GM20000 (cell line): ENCODE measurements at places on chromosomes 16 and 17.
A peak's percentile ranks its signal among the peaks of the same experiment; 100 is the strongest.

DNA sequence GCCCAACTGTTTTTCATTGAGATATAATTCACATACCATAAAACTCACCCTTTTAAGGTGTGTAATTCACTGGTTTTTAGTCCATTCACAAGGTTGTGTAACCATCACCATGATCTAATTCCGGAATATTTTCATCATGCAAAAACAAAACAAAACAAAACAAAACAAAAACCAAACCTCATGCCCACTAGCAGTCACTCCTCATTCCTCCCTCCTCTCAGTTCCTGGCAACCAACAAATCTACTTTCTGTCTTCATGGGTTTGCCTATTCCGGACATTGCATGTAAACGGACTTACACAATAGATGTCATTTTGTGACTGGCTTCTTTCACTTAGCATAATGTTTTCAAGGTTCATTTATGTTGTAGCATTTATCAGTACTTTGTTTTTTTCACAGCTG is 4.5 kb upstream of the NOD2 start:
- no peak for DNase-seq

GRCh38 chr16:49108611-49109010 is 173.0 kb downstream of the CBLN1 start:
- DNase-seq = no peak

DNA sequence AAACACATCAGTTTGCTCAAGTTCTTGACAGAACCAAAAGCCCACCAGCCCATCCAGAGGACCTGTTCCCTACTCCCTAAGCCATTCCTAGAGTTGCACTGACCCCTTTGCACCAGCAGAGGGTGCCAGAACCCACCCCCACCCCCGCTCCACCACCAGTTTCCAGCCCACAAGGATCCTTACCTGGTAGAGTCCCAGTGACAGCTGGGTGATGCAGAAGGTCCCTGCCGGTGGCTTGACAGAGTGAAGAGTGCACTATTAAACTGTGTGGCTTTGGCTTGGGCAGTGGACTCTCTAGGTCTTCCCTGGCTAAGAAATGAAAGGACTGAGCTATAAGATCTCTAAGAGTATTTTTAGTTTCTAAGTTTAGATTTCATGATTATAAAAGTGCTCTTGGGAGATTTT is 73.3 kb upstream of the MTMR4 start:
- DNase-seq = peak; percentile 77

GRCh38 chr17:17525311-17525710 is 29.1 kb upstream of the RASD1 start:
- DNase-seq = no peak

GRCh38 chr17:79754370-79754769 is 23.6 kb upstream of the CBX2 start:
- no peak for DNase-seq

DNA sequence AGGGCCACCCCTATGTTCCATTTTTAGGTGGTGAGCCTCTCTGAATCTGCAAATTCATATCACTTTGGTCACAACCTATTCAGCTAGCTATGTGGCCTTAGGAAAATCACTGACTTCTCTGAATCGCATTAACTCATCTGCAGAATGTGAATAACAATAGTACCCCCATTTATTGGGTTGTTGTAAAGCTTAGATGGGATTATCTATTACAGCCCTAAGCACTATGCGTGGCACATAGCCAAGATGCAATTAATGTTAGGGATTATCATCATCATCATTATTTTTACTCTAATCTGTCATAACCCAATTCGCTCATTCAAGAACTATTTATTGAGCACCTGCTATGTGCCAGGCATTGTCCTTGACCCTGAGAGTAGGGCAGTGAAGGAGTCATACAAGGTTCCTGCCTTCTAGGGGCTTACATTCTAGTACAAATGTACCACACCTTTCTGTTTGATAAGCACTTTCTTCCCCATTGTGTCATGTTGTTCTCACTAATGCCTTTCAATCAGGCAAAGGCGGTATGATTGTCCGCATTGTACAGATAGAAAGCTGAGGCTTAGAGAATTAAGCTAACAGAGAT is 38.5 kb downstream of the CHD9 start:
- no peak for DNase-seq

GRCh38 chr16:9344508-9344907 is 253.1 kb downstream of the HAPSTR1 start:
- no peak for DNase-seq

GRCh38 chr16:3999479-4000325 is 116.5 kb downstream of the ADCY9 start:
- no peak for DNase-seq

GRCh38 chr16:2838928-2839327 is 8.8 kb downstream of the ZG16B start:
- DNase-seq = peak; percentile 76

DNA sequence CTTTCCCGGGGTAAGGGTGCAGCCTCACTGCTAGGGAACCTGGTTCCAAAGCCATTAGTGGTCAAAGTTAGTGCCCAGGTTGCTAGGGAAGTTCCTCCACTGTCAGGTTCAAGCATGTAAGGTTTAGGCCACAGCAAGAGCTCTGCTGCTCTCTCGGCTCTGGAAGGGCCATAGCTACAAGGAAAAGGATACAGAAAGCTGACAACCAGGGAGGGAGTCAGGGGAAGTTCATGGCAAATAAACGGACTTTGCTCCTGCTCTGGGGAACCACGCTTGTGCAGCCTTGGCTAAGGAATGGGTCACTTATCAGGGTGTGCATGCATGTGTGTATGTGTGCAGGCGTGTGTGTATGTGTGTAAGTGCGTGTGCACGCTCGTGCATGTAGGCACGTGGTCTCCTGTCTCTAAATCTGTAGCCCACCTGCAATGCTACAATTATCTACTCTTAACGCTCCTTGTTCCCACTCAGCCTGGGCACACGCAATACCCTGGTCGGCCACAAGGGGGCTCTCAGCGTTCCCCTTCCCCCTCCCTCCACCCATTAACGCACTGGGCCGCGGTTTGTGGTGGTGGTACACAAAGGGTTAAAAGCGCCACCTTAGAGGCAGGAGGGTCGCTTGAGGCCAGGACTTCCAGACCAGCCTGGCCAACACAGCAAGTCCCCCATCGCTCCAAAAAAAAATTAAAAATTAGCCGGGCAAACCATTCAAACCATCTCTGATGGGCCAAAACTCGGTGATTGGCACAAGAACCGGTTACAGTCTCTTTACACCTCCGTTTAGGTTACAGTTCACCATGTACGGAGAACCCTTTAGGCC is 48.4 kb upstream of the KDM8 start:
- DNase-seq = peak; percentile 74

GRCh38 chr17:80153004-80153403 is 6.1 kb upstream of the EIF4A3 start:
- DNase-seq = no peak
